AG04449 (cell line): ENCODE measurements at places on chromosomes 12 and 14.

GRCh38 chr12:52525661-52526499 is 5.7 kb upstream of the KRT5 start:
- no peak for DNase-seq

DNA sequence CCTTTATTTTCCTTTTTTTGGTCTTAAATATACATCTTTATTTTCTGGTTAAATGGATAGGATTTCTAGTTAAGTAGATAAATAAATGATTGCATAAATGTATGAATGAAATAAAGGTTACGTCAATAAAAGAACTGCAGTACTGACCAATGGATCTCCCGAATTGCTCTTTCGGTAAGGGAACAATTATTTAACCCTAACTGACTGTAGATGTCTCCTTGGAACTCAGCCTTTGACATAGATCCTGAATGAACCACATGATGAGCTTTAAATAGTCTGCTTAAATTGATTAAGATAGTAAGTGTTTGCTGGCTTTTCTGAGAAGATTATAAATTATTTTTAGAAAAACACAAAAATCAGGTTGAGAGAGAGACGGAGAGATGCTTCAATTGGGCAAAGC is 391.0 kb upstream of the SYT1 start:
- no peak for DNase-seq

- DNase-seq = no peak
Observed at GRCh38 chr14:31194095-31194494, 13.5 kb downstream of the HECTD1 start.

DNA sequence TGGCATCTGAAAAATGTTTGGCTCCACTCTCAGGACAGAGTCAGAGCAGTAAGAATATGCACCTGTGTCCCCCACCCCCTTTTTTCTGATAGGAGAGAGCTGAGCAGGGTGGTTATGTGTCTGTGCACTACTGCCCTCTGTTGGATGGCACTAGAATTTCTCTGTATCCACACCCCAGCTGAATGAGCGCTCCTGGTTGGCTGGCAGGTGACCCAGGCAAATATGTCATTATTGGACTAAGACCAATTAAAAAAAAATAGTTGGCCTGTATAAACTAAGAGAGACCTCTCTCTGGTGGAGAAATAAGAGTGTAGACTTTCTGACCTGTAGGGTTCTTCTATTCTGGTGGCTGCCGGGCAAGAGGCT is 107.0 kb downstream of the PTCSC3 start:
- no peak for DNase-seq

- no peak for DNase-seq
Observed at GRCh38 chr12:6703631-6704030, 3.0 kb upstream of the PIANP start.

- no peak for DNase-seq
Observed at GRCh38 chr12:79317179-79317847, 373.5 kb downstream of the PAWR start.

- DNase-seq = no peak
Observed at GRCh38 chr12:46516933-46517578, 144.5 kb upstream of the SLC38A2 start.

DNA sequence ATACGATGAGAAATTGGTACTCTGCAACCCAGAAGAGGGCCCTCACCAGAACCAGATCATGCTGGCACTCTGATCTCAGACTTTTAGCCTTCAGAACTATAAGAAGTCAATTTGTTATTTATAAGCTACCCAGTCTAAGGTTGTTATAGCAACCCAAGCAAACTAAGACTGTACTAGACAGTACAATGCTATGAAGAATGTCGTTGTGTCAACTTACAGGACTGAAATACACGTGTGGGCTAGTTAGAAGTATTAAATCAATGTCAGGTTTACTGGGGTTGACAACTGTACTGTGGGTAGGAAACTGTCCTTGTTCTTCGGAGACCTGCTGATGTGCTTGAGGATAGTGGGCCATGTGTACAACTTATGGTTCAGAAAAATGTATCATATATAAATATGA is 19.7 kb downstream of the DUSP16 start:
- no peak for DNase-seq

DNA sequence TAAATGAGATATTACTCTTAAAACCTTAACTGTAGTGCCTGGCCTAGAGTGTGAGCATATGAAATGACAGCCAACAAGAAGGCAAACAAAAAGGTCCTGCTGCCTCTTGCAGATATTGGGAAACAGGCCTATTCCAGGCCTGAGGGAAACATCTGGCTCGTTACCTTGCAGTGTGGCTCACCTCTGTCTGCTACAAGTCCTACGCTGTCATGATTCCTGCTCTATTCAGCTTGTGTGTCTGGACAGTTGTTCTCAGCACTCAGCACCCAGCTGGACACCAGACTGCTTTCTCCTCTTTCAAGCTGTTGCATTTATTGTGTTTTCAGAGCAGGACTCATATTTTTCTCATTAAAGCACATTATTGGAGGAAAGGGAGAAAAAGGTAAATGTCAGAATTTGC is 113.5 kb downstream of the TMTC2 start:
- DNase-seq = no peak
